Pancreas (tissue), 10 donors: ENCODE measurements at places on chromosomes 6 and 20. TPM values are rescaled to one million over a fixed set of nuclear protein-coding genes. Genes with fewer than 3 reads are reported as not detected.
A peak's percentile ranks its signal among the peaks of the same experiment; 100 is the strongest.

GRCh38 chr6:1950631-1951030 lies 294.8 kb downstream of the GMDS start:
- no peak for DNase-seq

DNA sequence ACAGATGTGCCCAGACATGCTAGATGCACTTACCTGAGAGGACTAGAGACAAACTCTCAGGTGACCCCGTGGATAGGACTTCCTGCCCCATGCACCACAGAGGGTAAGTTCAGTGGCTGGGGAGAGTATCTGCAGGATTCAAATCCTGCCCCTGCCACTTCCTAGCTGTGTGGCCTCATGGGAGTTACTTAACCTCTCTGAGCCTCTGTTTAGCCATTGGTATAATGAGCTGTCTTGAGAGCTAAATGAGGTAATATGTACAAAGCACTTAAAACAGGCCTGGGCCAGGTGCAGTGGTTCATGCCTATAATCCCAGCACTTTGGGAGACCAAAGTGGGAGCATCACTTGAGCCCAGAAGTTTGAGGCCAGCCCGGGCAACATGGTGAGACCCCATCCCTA lies 59.3 kb downstream of the GRM4 start:
- DNase-seq: no peak

Gene EPPIN
- not detected for polyA plus RNA-seq

DNA sequence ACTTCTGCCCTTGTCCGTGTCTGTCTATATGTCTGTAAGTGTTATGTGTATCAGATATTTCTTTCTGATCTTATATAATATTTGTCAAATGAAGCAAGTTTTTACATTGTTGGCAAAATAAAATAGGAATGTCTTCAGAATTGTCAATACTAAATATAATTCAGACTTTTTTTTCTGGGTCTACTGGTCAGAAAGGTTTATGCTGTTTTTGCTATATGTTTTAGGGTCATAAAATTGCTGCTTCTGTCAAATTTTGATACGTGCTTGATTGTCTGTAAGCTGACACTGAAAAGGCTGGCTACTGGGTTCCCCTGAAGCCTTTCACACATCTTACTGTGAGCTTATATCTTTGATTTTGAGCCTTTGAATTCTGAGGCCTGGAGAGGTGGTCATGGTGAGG lies 20.1 kb downstream of the LGSN start:
- DNase-seq: no peak

DNA sequence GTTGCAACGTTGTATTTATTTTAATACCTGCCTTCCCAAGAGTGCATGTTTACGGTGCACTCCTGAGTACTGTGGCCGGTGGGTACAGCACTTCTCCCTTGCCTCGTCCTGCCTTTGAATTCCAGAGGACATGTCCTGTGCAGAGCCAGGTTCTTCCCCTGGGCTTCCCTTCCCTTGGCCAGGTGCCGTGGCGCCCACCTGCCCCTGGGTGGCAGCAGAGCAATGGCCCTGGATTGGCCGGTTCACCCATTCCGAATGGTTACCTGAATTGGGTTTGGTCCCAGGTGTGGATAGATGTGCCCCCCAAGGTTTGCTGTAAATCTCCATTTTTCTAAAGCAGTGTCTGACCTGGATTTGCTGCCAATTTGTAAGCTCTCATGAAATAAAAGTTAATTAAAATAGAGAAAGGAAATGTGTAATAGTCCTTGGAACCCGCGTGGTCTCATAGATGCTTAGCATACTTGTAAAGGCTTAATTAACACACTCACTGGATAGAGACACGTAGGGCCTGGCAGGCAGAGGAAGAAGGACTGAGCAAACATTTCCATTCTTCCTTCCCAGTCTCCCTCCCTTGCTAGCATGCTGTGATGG lies 40.6 kb downstream of the DTD1 start:
- DNase-seq: peak; percentile 39

DNA sequence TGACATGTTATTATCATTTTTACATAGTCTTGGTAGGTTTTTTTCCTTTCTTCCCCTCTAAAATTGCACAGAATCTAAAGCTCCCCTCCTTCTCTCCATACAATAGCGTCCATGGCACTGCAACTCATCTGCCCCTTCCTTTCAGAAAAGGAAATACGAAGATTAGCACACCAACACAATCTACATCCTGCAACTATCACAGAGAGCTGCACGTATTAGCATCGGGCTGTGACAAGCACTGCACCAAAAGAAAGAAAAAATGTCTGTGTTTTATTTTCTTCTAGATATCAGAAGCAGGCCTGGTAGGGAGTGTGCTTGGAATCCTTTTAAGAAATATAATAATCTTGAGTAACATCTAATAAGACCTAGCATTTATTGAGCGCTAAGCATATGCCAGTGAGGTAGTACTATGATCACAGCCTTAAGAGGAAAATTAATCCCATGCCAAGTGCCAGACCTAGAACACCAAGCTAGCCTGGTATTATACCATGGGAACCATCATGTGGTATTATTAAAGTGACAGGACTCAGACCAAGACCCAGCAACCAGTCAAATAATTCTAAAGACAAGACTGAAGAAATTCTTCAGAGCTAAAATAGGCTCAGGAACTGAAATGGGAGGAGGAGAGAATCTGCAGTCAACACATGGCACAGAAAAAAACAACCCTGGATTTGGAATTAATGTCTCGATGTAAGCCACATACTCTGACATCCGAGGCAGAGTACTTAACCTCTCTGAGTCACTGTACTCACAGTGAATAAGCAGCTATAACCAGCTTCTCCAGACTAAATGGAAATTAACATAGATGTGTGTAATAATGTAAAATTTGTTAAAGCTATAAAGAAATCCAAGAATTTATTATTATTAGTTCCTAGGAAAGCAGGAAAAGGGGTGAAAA lies 124.3 kb downstream of the IPCEF1 start:
- DNase-seq: no peak

Gene WFDC10B
- not detected for polyA plus RNA-seq

- DNase-seq: no peak
Observed at GRCh38 chr6:16171400-16171799, 42.5 kb downstream of the MYLIP start.

- DNase-seq: no peak
Observed at GRCh38 chr20:57724610-57725405, 15.0 kb upstream of the PMEPA1 start.

Gene PSORS1C2
- not detected for polyA plus RNA-seq

- DNase-seq: no peak
Observed at GRCh38 chr6:54910431-54910884, 63.9 kb downstream of the FAM83B start.

Gene UNC5CL
- polyA plus RNA-seq: 37.0 TPM

Gene MAS1
- not detected for polyA plus RNA-seq

DNA sequence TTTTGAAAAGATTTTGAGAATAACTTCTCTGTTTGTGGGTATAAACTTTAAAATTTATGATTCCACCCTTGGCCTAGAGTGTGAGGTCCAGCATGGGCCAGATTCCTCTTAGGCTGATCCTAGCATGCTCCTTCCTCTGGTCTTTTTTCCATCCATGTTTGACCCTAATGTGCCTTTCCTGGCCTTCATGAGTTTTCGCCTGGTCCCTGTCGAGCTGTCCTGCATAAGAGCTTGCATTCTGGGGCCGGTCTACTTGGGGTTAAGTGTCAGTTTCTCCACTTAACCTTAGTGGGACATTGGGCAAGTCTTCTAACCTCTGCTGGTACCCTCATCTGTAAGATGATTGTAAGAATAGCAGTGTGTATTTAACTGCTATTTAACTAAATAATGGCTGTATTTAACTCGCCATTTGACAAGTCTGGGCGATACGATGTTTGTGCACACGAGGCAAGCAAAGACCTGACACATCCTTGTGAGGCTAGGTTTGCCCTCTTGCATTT lies 40.7 kb upstream of the TAGAP start:
- DNase-seq: no peak

GRCh38 chr6:167090171-167090570 lies 32.7 kb upstream of the CCR6 start:
- DNase-seq: no peak

GRCh38 chr6:67933278-67933677 lies 701.8 kb upstream of the ADGRB3 start:
- DNase-seq: no peak

GRCh38 chr20:23061262-23061661 lies 11.8 kb upstream of the THBD start:
- no peak for DNase-seq

GRCh38 chr6:24543683-24544082 lies 48.9 kb downstream of the ALDH5A1 start:
- DNase-seq: no peak

Gene EYS
- polyA plus RNA-seq: 0.04 TPM

Gene PHACTR1
- 4.9 TPM for polyA plus RNA-seq

DNA sequence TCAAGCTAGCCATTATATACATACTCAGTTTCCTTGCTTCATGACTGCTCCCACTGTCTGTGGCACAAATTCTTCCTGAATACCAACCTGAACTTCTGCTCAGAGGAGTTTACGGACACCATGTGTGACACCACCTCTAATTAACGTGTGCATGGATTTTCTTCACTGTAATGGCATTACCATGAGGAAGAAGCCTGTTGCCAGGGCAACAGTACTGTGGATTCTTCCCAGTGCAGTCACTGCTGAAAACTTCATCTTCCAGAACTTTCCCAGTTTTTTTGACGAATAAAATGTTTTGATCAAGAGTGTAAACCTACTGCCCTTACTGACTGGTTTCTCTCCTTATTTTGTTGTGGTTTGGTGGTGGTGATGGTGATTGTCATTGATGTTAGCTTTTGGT lies 444.3 kb upstream of the NRSN1 start:
- no peak for DNase-seq

DNA sequence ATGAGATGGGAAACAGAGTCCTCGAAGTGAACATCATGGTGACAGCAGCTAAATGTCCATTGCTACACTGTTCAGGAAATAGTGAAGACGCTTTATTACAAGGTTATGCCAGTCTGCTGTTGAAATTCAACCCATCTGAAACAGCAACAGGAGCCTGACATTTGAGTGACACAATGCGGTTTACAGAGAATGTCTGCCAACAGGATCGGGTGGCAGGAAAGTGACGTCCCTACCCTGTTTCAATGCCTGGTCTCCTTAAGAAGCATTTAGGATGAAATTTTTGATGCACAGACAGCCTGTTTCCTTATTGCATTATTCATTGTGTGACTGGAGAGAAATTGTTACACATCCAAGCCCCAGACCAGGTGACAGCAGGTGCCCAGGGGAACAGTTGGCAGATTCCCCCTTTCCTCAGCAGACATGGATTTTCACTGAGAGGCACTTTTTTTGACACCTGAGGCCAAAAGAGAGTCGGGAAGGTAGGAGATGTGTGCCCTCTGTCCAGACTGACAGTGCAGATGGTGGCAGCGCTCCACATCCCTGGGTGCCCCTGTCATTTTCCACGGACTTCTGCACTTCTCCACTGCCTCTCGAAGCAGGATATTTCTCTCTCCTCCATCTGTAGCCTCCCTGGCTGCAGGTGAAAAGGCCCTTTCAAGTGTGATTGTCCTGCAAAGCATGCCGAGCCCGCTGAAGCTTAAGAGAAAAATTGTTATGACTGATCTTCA lies 87.9 kb downstream of the BFSP1 start:
- no peak for DNase-seq

DNA sequence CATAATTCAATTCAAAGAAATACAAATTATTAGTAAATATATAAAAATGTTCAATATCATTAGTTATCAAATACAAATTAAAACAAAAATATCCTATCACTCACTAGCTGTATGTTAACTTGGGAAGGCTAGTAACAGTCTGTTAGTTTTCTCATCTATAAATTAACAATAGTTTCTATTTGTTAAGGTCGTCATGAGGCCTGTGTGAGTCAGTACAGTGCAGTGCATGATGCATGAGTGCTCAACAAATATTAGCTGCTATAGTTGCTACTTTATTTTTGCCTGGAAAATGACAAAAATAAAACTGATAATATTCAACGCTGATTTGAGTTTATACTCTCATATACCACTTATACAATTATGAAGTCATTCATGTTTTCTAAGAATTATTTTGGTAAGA lies 401.6 kb upstream of the RUNX2 start:
- no peak for DNase-seq

DNA sequence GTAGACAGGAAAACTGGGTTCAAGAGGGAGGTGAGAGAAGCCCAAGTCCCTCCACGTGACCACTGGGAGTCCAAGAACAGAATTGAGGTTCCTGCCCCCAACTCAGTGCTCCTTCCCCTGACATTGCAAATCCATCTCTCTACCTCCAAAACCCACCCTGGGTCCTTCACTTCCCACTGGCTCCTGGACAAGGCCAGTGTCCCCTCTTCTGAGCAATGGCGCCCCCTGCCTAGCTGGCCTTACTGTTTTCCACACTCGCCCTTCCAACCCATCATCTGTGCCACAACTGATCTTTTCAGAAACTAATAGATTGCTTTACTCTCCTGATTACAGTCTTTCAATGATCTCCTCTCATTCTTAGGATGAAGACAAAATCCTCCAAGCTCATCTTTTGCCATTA lies 200.3 kb downstream of the ANKRD60 start:
- no peak for DNase-seq

DNA sequence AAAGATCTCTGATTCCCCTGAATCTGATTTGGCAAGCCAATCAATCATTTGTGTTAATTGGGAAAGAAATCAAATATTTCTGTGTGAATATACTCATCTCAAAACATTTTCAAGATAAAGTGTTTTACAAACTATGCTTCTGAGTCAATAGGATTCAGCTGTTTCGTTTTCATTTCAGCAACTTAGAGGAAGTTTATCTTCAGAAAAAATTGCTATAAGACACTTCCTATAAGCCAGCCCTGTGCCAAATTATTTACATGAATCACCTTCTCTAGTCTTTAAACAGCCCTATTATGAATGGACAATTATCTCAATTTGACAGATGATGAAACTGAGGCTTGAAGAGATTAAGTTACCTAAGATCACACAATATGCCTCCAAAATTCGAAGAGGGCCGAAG lies 10.9 kb downstream of the DEFB129 start:
- no peak for DNase-seq

- no peak for DNase-seq
Observed at GRCh38 chr20:12528591-12529041, 480.2 kb upstream of the SPTLC3 start.

GRCh38 chr6:61751986-61752385 lies 534.0 kb downstream of the KHDRBS2 start:
- DNase-seq: no peak

Gene MAP1LC3A
- polyA plus RNA-seq: 57.6 TPM

Gene PLEKHG1
- polyA plus RNA-seq: 1.3 TPM

- no peak for DNase-seq
Observed at GRCh38 chr20:21873291-21873690, 167.8 kb downstream of the PAX1 start.

GRCh38 chr6:104281370-104281769 lies 578.3 kb downstream of the HACE1 start:
- no peak for DNase-seq

DNA sequence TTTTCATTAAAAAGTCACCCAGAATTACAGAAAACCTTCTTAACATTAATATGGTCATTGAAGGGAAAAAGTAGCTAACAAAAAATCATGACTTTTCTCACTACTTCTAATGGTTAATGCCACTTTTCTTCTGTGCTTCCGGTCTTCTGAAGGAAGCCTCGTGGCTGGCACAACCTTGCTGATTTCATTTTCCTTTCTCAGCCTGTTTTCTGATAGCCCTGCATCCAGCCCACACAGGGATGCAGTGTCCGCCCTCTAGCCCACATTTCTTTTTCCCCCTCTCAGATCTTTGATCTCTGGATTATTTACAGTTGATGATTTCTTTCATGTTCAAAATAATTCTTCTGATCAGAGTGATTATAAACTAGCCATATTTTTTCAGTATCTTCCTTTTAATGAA lies 655.4 kb upstream of the EPHA7 start:
- no peak for DNase-seq

Gene PSMF1
- polyA plus RNA-seq: 43.4 TPM

GRCh38 chr6:15441215-15441868 lies 195.5 kb downstream of the JARID2 start:
- DNase-seq: no peak

Gene EDEM2
- 12.5 TPM for polyA plus RNA-seq

GRCh38 chr20:18802012-18802634 lies 11.5 kb upstream of the SCP2D1 start:
- no peak for DNase-seq
